ENCODE measurements at places on chromosomes 2 and 18.
A peak's percentile ranks its signal among the peaks of the same experiment; 100 is the strongest.

GRCh38 chr2:16244966-16245320 lies 304.6 kb downstream of the MYCN start:
- no peak for DNase-seq

- no peak for DNase-seq
These were observed 752 bp upstream of the BAZ2B start for GRCh38 chr2:159617100-159617499.

DNA sequence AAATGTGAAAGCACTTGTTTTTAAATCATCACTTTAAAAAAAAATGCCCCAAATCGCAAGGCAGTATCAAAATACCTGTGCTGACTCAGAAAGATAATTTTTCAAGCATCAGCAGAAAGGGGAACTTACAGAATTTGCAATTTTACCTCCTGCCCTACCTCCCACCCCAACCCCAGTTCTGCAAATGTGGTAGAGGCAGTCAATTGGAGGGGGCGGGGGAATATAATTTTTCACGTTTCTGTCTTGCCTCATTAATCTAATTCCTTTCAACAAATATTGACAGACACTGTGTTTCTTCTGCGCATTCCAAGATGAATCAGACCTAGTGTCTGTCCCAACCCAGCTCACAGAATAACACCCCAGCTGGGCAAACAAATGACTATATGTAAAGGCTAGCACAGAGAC lies 76.8 kb downstream of the ALPK2 start:
- peak; percentile 75 for DNase-seq

GRCh38 chr2:227402959-227403358 lies 15.2 kb upstream of the SCYGR1 start:
- DNase-seq, result no peak

GRCh38 chr2:23148342-23148741 lies 236.6 kb upstream of the KLHL29 start:
- DNase-seq, result no peak

DNA sequence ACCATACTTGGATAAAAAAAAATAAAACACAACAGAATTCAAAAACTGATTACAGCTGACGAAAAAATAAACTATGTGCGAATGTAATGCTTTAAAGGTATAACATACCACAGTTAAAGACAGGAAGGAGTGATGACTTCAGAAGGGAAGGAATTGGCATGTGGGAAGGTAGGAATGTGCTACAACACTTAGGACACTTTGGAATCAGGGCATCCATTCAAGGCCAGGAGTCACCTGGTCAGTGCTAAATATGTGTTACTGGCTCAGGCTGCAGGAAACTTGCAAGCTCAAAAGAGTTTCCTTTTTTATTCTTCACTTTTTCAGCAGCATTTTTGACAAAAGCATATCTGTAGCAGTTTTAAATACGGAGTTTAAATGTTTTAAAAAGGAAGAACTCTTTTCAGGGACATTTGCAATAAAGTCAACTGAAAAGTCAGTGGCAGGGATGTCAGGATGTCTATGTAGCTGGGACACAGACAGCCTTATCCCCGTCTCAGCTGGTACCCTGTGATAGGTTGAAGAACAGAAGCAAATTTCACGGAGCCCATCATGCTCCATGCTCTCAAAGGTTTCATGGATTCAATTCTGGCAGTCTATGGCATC lies 138.0 kb upstream of the KLHL14 start:
- no peak for DNase-seq

GRCh38 chr2:168811696-168812095 lies 9.3 kb downstream of the NOSTRIN start:
- no peak for DNase-seq

GRCh38 chr2:129479892-129480291 lies 499.6 kb upstream of the RAB6C start:
- DNase-seq, result no peak

DNA sequence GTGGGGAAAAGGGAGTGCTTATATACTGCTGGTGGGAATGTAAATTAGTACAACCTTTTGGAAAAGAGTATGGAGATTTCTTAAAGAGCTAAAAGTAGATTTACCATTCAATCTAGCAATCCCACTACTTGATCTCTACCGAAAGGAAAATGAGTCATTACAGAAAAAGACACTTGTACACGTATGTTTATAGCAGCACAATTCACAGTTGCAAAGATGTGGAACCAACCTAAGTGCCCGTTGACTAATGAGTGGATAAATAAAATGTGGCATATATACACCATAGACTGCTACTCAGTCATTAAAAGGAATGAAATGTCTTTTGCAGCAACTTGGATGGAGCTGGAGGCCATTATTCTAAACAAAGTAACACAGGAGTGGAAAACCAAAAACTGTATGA lies 29.5 kb downstream of the FLACC1 start:
- DNase-seq, result no peak

DNA sequence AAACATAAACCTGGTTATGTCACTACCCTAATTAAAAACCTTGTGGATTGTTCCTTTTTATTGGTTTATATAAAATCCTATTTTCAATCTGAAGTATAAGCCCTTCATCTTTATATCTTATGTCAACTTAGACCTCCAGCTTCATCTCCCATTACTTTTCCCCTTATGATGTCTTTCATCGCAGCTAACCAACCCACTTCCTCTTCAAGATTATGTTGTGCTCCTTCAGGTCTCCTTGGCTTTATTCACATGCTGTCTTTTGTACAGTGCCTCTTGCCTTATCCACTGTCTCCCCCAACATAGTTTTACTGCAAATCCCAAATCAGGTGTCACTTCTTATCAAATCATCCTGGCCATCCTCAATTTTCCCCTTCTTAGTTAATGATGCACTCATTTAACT lies 25.9 kb downstream of the MBD5 start:
- DNase-seq, result no peak

GRCh38 chr2:33477473-33478468 lies 1.3 kb downstream of the RASGRP3 start:
- no peak for DNase-seq

DNA sequence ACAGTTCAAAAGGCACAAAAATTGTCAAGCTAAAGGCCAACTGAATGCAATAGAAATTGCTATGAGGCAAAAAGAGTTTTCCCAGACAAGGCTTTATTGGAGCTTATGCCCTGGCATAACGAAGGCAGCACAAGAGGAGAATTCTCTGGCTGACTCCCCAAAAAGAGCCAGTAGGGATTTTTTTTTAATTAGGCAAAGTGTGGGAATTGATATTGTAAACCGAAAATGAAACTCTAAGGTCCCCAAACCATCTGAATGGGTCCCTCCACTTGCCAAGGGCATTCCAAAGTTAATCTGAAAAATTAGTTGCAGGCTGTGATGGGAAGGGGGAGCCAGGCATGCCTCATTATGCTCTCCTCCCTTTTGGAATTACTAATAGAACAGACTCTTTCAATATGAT lies 118.9 kb downstream of the SPOPL start:
- no peak for DNase-seq

- no peak for DNase-seq
These were observed 22.1 kb upstream of the MEIS1 start for GRCh38 chr2:66412874-66413273.

GRCh38 chr2:208619993-208620392 lies 213.4 kb downstream of the PTH2R start:
- DNase-seq, result no peak

DNA sequence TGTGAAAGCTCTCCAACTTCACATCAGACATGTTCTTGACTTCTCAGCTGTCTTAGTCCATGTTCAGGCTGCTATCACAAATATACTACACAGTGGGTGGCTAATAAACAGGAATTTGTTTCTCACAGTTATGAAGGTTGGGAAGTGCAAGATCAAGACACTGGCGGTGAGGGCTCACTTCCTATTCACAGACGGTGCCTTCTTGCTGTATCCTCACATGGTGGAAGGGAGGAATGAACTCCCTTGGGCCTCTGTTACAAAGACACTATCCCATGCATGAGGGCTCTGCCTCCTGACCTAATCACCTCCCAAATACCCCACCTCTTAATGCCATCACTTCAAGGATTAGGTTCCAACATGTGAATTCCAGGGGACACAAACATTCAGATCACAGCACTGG lies 9.7 kb downstream of the UXS1 start:
- no peak for DNase-seq

GRCh38 chr2:41698678-41699422 lies 349.0 kb upstream of the PKDCC start:
- peak; percentile 28 for DNase-seq

DNA sequence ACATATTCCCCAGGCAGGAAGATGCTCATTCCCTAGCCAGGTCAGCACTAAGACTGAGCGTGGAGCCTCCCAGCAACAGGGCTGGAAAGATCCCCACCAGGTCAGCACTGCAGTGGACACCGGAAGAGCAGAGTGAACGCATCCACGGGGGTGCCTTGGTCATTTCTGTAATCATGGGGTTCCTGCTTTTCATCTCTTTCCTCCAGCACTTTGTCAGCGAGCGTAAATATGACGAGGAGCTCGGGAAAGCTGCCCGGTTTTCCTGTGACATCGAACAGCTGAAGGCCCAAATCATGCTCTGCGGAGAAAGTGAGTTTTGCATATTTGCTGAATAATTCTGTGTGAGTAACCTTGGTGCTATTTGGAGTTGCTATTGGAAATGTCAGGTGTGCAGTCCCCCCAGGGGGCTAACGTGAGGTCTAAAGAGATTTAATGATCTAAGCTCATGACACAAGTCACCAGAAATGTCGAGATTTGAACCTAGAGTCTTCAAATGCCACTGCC lies 40.1 kb downstream of the KCTD18 start:
- no peak for DNase-seq

DNA sequence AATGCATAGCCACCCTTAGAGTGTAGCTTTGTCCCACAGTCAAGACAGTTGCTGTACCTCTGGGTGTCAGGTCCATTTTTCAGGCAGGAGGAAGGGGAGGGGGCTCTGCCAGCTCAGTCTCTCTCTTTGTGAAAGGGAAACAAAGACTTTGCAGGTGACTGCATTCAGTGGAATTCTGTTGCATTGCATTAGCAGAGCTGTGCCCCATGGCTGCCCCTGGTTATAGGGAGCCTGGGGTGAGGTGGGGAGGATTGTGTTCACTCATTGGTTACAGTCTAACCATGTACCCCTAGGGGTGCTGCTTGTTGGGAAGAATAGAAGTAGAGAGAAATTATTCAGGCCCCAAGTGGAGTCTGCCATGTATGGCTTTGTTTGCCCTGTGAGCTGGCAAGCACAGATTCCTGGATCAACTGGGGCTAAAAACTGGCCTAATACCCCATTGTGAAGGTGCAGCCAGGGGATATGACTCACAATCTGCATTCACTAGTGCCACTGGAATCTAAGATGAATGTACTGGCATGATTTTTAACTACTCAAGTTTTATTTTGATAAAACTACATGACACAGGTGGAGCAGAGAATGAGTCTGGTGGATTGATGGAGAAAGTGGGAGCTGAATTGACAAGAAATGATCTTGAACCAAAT lies 118.4 kb downstream of the SH3BP4 start:
- no peak for DNase-seq

GRCh38 chr2:62672601-62673000 lies 32.9 kb upstream of the EHBP1 start:
- DNase-seq, result peak; percentile 96

Data from fibroblast of skin of scalp (primary cell).